ENCODE measurements at places on chromosomes 16 and 17.

GRCh38 chr16:80580109-80580832 is 39.5 kb downstream of the DYNLRB2 start:
- DNase-seq: peak; percentile 23

GRCh38 chr17:35486920-35487732 is 38.6 kb upstream of the SLFN13 start:
- peak; percentile 69 for DNase-seq

GRCh38 chr16:51243936-51244436 is 92.9 kb upstream of the SALL1 start:
- no peak for DNase-seq

DNA sequence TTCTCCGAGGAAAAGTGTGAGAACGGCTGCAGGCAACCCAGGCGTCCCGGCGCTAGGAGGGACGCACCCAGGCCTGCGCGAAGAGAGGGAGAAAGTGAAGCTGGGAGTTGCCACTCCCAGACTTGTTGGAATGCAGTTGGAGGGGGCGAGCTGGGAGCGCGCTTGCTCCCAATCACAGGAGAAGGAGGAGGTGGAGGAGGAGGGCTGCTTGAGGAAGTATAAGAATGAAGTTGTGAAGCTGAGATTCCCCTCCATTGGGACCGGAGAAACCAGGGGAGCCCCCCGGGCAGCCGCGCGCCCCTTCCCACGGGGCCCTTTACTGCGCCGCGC is at the start of gene ERBB2:
Gene ERBB2 (plus strand): TSS at position 247 of the 330 bp plus-strand sequence. CDS start 175 bp downstream, outside the sequence.
- peak; percentile 83 for DNase-seq

GRCh38 chr17:20120836-20121235 is 111.7 kb downstream of the SPECC1 start:
- no peak for DNase-seq

GRCh38 chr17:78214016-78214705 is at the start of gene BIRC5:
Gene BIRC5 (plus strand): TSS chr17:78214253. CDS start chr17:78214317, 64 bp downstream.
- peak; percentile 87 for DNase-seq

DNA sequence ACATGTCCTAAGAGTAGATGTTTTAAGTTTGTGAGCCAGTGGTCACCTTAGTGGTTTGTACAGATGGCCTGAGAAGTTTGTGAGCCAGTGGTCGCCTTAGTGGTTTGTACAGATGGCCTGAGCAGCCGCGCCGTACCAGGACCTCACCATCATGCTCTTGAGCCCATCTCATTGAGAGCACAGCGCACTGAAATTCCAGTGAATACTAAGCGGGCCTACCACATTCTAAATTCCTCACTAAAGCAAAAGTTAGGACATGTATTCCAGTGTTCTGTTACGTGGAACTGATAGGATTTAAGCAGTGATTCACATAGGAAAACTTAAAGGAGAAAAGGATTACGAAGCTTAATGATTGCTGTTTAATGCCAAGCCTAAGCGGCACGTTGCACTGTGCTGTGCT is 3.9 kb downstream of the USP10 start:
- no peak for DNase-seq

DNA sequence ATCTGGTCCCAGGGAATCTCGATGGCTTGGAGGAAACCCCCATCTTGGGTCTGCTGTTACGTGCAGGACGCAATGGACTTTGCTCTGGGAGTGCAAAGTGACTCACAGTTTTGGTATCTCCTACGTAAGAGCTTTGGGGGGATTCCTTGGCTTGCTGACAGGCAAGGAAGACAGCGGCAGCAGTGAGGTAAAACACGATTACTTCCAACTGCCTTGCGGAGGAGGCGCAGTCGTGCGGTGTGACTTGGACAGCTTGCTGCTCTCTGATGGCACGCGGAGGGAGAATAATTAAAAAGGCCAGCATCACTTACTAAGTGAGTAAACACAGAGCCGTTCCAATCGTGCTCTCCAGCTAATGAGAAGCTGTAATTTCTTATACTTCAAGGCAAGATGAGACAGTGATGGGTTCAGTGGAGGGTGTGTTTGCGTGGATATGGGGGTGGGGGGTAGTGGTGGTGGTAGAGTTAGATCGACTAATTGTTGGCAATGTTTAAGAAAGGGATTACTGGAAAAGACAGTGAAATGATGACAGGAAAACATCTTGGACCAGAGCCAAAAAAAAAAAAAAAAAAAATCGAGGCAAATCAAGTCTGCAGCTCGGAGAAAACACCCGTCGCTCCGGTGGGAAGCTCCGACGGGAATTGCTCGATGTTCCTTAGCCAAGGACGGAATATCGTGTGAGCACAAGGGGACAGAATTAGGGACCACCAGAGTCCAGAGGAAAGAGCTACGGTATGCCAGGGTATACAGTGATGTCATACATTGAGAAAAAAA is 184.8 kb upstream of the ZFHX3 start:
- peak; percentile 97 for DNase-seq

- no peak for DNase-seq
These were observed 15.6 kb downstream of the TRAF4 start for GRCh38 chr17:28759256-28759865.

- DNase-seq: peak; percentile 52
These were observed 7.1 kb downstream of the HAS3 start for GRCh38 chr16:69112285-69113129.

DNA sequence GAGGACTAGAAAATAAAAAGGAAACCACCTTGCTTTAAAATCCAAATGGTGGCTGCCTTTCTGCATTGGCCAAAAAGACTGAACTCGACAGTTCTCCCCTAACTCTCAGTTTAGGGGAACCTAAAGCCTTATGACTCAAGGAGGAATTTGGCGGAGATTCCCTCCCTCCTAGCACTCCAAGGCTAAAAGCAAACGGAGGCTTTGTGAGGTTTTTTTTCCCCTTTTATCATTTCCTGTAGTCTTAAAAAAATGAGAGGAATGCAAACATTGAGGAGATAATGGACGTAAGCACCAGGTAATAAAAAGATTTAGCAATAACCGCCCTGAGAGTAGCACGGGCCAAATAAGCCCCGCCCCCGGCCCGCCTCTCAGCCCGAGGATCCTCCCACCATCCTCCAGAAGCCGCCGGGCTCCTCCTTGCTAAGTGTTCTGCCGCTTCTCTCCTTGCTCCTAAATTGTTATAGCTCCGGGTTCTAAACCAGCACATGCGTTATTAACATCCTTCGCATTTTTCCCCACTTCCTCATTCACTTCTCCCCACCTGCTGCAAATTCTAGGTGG is 5.8 kb upstream of the KIFC3 start:
- DNase-seq: peak; percentile 97

DNA sequence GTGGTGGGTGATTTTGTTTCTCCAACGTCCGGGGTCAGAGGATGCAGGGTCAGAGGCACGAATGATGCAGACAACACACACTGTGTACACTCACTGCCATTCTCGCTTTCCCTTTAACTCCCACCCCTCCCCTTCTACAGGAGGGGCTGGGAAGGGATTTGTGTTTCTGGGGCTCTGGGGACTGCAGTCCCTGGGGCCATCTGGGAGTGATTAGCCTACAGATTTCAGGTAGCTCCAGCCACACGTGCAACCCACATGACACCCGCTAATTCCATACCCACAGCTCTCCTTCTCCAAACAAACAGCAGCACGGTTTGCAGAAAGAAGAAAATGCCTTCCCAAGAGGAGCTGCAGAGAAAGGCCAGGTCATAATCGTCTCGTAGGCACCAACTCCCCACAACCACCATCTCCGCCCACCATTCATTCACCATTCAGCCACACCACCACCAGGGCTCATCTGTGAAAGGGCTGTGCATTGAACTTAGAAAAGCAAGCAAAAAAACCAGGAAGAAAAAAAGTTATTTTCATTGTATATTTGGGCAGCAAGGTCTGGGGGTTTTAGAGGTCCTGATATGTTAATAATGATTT is 9.4 kb upstream of the SOX9 start:
- no peak for DNase-seq

DNA sequence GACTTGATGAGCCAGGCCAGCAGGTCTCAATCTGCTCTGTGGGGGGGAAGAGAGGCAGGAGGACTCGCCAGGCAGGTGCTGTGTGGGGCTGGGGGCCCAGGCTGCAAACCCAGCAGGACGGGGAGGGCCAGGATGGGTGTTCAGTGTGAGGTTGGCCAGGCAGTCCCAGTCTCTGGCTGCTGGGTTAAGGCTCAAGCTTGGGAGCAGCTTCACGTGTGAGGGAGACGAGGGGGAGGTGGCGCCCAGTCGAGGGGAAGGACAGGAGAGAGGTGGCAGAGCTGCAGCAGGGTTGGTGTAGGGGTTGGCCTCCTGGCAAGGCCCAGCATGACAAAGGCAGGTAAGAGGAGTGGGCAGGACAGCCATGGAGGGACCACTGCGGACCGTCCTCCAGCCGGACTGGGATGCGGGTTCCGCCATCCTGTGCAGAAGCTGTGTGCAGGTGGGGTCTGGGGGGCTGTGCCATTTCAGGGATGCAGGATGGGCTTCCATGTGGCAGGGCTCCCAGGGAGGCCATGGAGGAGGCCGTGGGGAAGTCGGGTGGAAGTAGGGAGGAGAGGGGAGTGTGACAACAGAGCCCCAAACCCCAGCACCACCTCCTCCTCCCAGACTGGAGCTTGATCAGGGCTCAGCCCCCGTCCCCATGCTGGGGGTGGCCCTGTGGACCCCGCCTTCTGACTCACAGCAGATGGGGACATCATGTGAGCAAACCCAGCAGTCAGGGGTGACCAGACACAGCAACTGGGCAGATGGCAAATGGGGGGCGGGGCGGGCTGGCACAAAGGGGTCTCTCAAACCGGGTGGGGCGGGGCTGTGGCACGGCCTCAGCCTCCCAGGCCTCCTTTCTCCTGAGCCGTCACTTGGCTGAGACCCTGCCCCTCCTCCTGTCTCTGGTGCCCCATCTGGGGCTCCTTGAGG is 2.8 kb downstream of the ADGRG1 start:
- no peak for DNase-seq

- DNase-seq: no peak
These were observed 41.8 kb downstream of the TANGO6 start for GRCh38 chr16:68884861-68885720.

- DNase-seq: no peak
These were observed 473 bp downstream of the FTO start for GRCh38 chr16:53704445-53704813.

GRCh38 chr17:36947922-36948716 is 635 bp upstream of the AATF start:
- no peak for DNase-seq

DNA sequence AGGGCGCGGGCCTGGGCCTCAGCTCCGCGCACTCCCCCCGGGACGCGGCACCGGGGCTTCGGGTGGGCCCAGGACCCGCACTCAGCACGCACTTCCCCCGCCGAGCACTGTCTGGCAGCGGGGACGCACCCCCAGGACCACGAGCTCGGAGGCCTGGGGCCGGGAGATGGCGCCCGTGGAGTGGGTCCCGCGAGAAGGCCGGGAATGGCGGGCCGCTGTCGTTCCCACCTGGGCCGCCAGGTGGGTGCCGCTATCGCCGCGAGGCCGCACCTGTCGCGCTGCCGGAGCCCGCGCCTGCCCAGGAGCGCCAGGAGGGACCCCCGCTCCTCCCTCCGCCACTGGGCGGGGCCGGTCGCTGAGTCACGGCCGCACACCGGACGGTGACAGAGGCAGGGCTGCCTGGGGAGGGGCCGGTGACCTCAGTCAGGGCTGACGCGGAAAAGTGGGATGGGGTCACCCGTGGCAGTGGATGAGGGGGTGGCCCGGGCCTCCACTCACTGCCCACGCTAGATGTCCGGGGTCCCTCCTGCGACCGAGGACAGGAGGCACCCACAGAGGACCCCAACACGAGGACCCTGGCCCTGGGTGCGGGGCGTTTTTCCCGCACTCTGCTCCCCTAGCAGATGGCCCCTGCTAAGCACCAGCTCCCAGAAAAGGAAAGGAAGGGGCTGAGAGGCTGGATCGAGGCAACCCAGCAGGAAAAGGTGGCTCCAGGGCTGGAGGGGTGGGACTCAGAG is 6.9 kb upstream of the ACTG1 start:
- DNase-seq: no peak

DNA sequence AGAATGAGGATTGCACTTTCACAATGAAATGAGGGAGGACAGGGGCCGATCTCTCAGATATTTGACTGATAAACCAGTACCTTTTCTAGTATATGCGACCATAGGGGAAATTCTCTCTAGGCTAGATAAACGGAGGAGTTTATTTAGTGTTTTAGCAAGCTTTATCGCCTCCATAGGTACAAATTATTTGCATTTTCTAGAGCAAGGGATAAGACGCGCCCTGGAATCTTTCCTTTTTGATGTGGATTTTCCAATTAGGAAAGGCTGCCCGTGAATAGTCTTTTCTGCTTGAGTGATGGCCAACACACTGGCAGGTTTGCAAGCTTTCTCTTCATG is 351 bp upstream of the GDPD1 start:
- DNase-seq: no peak

GRCh38 chr16:10871157-10871991 is 5.6 kb upstream of the CIITA start:
- DNase-seq: peak; percentile 95

DNA sequence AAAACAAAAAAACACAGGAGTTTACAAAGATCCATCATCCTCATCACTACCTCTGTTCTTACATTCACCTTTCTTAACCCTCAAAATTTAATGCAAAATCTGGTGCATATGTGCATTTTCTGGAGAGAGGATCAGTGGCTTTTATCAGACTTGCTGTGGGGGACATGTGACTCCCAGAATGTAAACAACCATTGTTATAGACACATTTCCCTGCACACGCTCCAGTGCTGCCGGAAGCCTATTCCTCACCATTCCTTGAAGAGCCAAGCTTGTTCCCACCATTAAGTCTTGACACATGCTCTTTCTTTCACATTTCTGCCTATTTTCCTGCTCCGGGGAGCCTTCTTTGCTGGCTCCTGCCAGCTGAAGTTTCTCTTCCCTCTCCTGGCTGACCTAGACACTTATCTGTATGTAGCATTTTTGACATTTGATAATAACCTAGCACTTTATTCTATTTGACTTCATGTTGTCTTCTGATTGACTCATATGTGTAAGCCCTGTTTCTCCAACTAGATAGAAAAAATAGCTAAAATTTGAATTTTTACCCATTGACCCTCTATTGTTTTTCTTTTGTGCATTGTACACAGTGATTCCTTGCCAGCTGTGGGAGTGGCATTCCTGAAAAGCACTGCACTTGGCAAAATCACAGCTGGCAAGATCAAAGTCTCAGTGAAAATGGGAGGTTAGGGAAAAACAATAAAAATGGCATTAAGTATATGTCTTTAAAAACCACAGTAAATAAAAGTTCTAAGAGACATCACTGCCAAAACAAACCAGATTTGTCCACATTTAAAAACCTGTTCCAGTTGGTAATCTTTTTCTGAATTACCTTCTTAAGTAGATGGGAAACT is 76.8 kb upstream of the CIBAR2 start:
- DNase-seq: no peak

- DNase-seq: no peak
These were observed 19.9 kb downstream of the DCAKD start for GRCh38 chr17:45031231-45032173.

- DNase-seq: no peak
These were observed 4.4 kb upstream of the OR1F1 start for GRCh38 chr16:3183445-3184139.

- DNase-seq: peak; percentile 46
These were observed 45.4 kb downstream of the HNF1B start for GRCh38 chr17:37699285-37699973.

Data from EL (cell line).